ENCODE measurements at places on chromosomes 11 and 22.

DNA sequence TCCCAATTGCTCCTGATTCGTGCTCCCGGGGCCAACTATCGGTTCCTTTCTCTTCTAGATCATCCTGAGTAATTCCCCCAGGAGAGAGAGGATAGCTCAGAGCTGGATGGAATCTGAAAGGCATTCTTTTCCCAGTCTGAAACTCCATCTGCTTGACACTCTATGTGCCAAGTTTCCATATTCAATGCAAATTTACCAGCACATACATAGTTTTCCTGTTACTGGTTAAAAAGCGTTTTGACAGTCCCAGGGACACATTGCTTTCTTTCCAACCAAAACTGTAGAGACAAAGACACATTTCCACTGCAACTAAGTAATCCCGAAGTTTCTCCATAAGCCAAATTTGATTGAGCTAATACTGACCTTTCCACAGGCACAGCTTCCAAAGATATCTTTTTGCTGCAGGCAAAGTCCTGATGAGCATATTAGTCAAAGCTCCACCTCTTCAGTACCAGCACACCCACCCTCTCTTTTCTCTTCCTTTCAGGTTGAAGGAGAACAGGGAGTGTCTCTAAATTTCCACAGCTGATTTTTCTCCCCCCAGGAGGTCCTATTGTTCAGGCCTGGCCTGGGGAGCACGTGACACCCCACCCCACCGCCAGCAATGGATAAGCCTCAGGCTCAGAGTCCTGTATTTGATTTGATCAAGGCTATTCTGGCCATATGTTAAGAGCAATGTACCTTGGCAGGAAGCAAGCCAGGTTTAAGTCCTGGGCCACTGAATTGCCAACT is 9.7 kb upstream of the ANKK1 start:
- DNase-seq: no peak

- DNase-seq: no peak
These were observed 1.5 kb downstream of the CRKL start for GRCh38 chr22:20918663-20919218.

- DNase-seq: no peak
These were observed 346.8 kb downstream of the ETS1 start for GRCh38 chr11:128240546-128240945.

DNA sequence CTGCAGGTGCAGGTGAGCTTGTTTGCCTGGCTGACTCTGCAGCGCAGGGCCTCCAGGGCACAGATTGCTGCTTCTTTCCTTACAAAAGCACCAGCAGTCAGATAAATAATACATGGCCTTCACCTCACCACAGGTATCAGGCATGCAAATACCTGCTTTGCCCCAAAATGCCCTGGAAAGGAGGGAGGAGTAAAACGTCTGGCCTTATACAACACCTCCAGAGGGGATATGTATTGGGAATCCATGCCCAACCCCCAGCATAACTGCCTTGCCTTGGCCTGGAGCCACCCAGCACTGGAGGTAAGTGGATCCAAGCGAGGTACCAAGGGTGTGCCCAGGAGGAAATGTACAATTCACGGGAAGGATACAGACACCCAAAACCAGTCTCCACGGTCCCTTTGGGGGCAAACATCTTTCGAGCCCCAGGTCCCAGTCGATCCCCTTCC is 860 bp downstream of the TMEM184B start:
- no peak for DNase-seq

DNA sequence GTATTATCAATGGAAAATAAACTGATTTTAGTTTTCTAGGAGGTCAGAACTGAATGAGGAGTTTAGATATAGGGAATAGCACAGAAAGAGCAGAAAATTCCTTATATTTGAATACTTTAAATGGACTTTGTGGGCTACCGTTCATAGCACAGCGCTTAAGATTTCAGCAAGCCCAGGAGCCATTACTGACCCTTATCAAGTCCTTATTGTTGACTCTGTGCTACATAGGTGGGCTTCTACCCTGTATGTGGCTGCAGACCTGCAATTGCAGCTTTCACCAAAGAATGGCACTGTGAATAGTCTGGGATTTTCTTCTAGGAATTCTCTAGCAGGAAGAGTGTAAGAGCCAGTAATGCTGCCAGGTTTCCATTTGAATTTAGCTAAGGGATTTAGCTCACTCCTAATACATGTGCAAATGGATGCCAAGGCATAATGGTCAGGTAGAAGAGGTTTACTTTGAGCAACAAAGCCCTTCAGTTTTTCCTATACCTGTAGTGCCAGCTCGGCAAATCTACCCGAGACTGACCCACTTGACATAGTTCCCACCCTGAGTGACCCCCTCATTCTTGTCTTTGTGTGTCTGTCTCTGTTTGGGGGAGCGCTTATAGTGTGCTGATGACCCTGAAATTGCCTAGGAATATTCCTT is 42.5 kb upstream of the DLAT start:
- no peak for DNase-seq

- no peak for DNase-seq
These were observed 65.5 kb upstream of the EMID1 start for GRCh38 chr22:29139965-29140782.

DNA sequence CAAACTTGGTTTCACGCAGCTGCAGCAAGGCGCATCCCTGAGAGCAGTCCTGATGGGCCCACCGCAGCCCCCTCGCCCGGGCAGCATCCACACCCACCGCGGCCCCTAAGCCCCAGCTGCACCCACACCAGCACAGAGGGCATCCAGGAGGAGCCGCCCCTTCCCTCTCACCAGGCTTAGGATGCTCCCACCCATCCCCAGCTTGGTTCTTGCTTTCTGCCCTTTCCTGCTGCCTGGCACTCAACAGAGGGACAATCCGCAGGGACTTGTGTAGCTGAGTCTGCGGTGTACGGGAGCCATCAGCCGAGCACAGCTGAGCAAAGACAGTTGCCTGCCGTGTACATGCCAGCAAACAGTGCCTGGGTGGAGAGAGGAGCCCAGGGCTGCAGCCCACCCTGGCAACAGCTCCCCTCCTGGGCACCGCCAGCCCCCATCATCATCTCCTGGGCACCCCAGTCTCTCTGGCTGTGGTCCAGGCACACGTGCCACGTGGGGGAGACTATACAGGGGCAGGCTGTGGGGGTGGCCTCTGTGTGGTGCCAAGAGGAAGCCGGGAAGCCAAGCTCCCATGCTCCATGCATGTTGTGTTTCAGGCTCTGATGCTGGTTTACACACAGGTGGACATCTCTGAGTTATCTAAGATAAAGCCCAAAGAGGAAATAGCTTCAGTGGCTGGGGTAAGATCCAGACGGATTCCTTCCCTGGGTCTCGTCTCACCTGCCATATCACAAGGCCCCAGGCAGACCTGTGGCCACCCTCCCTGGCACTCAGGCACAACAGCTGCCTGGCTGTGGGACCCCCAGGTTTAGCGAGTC is 36.0 kb upstream of the GNB1L start:
- no peak for DNase-seq

- DNase-seq: no peak
These were observed 290.0 kb upstream of the CHORDC1 start for GRCh38 chr11:90512846-90513245.

GRCh38 chr22:25057013-25057881 is 104.7 kb downstream of the KIAA1671 start:
- peak; percentile 84 for DNase-seq

GRCh38 chr11:92766698-92767097 is 202.8 kb upstream of the MTNR1B start:
- DNase-seq: no peak

- DNase-seq: no peak
These were observed 118.8 kb upstream of the CADM1 start for GRCh38 chr11:115623021-115623451.

DNA sequence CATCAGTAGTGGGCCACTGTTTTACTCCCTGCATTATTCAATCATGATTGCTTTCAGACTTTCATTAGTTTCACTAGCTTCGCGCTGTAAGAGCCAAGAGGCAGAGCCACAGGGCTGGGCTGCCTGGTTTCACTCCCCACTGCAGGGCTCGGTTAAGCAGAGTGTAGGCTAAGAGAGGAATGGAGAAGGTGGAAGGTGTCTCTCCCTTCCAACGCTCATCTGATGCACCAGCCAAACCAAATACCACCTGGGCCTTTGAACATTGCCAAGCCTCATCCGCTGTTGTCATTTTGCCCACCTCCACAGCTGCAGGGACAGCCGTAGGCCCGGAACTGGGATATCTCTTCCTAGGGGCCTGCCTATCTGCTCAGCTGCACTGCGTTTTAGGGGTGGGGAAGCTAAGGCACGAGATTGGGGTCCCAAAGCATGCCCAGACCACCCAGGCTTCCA is 480 bp upstream of the SMARCB1 start:
- no peak for DNase-seq

- no peak for DNase-seq
These were observed 9.4 kb downstream of the C11orf91 start for GRCh38 chr11:33691066-33691864.

DNA sequence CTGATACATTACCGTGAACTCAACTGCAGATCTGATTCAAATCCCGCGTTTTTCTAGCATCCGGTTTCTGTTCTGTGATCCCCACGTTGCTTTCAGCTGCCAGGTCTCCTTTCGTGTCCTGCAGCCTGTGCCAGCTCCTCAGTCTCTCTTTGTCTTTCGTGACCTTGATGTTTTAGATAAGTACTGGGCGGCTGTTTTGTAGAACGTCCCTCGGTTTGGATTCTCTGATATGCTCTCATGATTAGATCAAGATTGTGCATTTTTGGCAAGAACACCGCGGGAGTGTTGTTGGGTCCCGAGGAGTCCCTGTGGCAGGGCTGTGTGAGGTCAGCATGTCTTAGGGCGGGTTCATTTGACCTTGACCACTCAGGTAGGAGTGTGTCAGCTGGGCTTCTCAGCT is 38.6 kb downstream of the KCNQ1 start:
- DNase-seq: no peak

- DNase-seq: no peak
These were observed 27.6 kb downstream of the SCN4B start for GRCh38 chr11:118124929-118125535.

GRCh38 chr11:73430326-73430725 is 54.1 kb downstream of the RELT start:
- no peak for DNase-seq

GRCh38 chr11:68773521-68774193 is 22.3 kb upstream of the TESMIN start:
- no peak for DNase-seq

GRCh38 chr11:69242266-69242920 is 51.6 kb upstream of the MYEOV start:
- DNase-seq: no peak

DNA sequence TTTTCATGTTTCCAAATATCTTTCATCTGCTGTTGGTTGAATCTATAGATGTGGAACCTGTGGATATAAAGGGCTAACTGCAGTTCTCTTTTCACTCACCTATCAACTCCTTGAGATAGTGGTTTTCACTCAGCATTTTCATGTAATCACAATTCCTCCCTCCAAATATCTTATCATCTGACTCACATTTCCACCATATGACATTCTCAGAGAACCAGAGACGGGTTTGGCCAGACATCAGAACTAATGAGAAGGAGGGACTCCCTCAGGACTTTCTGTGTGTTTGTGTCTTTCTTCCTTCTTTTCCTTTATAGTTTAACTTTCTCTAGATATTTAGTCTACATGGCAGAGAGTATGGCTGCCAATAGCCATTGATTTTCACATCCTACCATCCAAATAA is 134.8 kb upstream of the DDI1 start:
- DNase-seq: no peak

- no peak for DNase-seq
These were observed at the start of gene GAL3ST1 for GRCh38 chr22:30574095-30574981. TSS of gene GAL3ST1 (minus strand) at chr22:30574665. CDS start at chr22:30557392, 17,273 bp downstream.

- DNase-seq: no peak
These were observed 21.3 kb downstream of the PHF21A start for GRCh38 chr11:46099963-46100316.

DNA sequence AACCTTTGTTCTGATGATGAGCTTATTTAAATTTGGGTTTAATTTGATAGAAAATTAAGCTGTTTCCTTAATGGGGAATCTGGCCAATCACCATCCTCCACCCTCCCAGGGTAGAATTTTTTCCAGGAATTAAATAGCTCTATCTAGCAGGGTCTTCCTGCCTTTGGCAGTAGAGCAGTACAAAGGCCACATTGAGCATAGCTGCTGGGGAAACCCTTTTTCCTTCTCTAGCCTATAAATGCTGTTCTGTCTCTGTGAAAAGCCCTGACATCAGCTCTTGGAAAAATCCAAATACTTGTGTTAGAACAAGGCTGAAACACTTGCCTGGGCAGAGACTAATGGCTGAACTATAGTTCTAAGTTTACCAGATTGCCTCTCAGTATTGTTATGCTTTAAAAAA is 55.1 kb downstream of the ARHGEF12 start:
- DNase-seq: no peak

DNA sequence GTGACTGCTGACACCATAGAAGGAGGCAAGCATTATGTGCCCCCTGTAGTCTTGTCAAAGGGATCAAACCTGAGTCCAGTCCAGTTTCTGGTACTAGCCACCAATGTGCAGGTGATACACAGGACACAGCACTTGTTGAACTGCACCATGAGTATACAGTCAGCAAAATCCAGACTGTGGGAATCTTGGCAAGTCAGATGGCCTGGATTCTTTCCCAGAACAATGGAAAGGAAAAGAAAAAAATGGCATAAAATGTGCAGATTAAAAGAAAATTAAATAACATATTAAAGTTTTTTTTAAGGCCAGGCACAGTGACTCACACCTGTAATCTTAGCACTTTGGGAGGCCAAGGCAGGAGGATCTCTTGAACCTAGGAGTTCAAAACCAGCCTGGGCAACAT is 16.8 kb downstream of the CRY2 start:
- no peak for DNase-seq

DNA sequence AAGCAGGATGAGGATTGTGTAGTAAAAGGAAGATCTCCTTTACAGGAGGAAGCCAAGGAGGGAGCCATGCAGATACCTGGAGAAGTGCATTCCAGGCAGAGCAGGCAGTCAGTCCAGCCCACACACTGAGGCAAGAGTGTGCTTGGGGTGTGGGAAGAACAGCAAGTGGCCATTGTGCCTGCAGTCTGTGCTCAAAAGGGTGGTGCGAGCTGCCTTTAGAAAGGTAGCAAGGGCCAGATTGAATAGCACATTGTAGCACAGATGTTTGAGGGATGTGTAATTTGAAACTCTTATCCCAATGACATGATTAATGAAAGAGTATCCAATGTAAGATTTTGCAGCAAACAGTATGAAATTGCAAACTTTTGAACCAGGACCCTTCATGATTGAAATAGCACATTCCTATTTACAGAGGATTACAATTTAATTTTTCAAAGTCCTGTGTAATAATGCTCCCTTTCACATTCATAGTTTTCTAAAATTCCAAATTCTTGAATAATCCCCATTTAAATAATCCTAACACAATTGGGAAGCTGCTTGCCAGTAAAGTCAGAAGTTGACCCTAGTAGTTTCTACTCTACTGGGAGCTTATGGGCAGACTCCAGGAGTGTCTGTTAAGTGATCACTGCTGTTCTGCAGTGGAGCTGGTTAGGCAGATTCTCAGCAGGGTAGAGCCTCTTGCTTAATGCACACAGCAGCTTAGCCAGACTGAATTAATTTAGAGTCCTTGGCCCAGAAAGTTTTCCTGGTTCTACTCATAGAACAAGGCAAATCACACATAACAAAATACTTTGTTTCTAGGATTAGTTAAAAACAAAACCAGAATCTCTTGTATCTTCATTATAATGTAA is 78.1 kb downstream of the CYB5R2 start:
- DNase-seq: no peak
